ENCODE measurements at places on chromosomes 3 and 15.

DNA sequence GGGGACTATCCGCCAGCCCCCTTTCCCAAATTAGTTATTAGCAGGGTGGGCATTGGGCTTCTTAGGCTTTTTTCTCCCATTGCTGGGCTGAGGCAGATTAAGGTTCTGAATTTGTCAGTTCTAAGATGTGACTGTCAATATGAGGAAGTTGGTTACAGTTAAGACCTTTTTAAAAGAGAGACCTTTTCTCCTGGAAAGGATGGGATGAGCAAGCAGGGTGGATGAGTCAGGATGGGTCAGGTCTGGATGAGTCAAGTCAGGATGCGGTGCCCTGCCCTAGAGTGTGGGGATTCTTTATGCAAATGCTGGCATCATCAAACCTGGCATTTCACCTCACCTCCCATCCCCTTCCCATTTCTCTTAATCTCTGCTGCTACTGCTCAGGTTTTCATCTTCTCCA lies 1.9 kb downstream of the AEN start:
- DNase-seq = no peak

- no peak for DNase-seq
Measured at GRCh38 chr15:83174891-83175290, 32.7 kb downstream of the HDGFL3 start.

- DNase-seq = no peak
Measured at GRCh38 chr3:52432225-52432624, 12.7 kb downstream of the SEMA3G start.

DNA sequence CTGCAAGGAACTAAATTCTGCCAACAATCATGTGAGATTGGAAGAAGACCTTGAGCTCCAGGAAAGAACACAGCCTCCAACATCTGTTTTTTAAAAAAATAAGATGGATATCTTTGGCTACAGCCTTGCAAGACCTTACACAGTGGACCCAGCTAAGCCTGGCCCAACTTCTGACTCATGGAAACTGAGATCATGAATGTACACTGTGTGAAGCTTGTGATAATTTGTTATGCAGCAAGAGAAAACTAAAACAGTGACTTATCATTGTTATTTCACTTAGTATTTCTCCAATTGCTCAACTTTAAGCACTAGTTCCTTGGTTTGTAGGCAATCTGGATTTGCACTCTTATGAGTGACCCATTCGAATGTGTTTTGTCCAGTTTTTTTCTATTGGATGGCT lies 29.3 kb downstream of the SHQ1 start:
- peak; percentile 25 for DNase-seq

DNA sequence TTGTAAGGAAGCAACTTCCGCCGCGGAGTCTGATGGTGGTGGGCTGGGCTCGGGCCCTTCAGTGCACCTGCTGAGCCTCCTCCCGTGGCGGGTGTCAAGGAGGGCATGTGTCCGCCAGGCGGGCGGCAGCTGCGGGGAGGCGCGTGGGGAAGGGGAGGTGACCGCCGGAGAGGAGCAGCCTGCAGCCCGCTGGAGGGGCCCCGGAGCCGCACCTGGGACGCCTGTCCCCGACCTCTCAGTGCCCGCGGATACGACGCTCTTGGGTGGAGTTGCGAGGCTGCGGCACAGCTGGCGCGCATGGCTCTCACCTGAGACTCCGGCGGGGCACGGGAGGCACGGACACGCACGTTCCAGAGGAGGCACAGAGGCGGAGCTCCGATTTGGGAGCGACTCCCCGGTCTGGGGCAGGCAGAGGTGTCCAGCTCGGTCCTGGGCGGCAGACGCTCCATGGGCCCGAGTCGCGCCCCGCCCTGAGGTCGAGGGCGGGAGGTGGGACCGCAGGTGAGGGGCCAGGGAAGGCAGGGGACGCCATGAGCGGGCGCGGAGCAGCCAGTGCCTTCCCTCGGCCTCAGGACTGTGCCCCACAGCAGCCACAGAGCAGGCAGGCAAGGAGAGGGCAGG lies 50.2 kb upstream of the PRR20G start:
- DNase-seq = no peak

GRCh38 chr15:49881866-49882265 lies 237.2 kb downstream of the ATP8B4 start:
- DNase-seq = no peak

GRCh38 chr15:31197497-31198414 lies 96.2 kb upstream of the TRPM1 start:
- peak; percentile 60 for DNase-seq

DNA sequence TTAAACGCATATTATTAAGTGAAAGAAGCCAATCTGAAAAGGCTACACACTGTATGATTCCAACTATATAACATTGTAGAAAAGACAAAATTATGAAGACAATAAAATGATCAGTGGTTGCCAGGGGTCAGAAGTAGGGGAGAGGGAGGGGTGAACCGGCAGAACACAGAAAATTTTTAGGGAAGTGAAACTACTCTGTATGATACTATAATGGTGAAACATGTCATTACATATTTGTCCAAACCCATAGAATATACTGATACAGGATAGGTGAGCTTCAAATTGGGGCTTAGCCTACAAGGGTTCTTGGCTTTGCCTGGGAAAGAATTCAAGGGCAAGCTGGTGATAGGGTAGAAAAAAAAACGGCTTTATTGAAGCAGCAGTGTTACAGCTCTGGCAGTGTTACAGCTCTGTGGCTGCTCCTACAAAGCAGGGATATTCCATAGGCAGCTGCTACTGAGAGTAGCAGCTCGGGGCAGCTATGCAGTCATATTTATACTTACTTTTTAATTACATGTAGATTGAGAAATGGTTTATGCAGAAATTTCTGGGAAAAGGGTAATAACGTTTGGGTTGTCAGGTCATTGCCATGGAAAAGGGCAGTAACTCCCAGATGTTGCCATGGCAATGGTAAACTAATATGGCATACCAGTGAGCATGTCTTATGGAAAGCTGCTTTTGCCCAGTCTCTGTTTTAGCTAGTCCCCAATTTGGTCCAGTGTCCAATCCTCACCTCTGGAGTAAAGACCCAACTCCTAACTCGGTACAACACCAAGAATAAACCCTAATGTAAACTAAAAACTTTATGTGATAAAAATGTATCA lies 125.1 kb upstream of the SLC25A36 start:
- peak; percentile 17 for DNase-seq

DNA sequence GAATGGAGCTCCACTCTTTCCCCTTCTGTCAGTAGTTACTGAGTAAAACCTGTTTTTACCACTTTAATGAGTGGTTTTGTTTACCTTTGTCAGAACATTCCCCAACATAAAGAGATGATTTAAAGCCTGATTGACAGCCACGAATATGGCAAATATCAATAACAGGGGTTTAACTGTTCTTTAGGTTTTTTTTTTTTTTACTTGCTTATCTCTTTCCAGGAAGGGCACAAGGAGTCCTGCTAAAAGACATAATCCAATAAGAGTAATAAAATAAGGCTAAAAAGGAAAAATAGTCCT lies 11.5 kb upstream of the UBE2Q2 start:
- no peak for DNase-seq

GRCh38 chr3:7205962-7206361 lies 345.0 kb downstream of the GRM7 start:
- DNase-seq = peak; percentile 3

- no peak for DNase-seq
Measured at GRCh38 chr3:61841111-61841845, 279.9 kb downstream of the PTPRG start.

DNA sequence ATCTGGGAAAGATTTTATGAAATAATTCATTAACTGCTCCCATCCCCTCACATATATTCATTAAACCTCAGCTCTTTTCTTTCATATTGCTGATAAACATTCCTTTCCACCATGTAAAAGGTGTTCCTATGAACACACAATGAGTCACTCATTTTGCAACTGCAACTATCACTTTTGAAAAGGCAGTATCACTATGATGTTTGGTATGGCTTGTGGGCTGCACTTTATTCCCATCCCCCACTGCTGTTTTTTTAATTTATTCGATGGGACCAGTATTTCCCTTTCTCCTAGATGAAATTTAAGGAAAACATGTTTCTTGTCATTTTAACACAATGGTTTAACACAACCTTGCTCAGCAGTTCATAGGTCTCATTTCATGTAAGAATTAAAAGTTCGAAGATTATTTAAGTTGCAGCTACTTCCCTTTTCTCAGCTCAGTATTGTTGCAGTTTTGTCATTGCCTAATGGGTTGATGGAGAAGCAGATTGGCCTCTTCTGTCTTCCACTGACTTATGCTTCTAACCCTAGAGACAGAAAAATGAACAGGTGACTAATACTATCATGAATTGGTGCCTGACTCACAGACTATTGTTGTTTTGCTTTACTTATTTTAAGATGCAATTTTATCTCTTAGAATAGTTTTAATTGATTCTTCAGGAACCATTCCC lies 280.3 kb downstream of the ZPLD1 start:
- DNase-seq = peak; percentile 26

DNA sequence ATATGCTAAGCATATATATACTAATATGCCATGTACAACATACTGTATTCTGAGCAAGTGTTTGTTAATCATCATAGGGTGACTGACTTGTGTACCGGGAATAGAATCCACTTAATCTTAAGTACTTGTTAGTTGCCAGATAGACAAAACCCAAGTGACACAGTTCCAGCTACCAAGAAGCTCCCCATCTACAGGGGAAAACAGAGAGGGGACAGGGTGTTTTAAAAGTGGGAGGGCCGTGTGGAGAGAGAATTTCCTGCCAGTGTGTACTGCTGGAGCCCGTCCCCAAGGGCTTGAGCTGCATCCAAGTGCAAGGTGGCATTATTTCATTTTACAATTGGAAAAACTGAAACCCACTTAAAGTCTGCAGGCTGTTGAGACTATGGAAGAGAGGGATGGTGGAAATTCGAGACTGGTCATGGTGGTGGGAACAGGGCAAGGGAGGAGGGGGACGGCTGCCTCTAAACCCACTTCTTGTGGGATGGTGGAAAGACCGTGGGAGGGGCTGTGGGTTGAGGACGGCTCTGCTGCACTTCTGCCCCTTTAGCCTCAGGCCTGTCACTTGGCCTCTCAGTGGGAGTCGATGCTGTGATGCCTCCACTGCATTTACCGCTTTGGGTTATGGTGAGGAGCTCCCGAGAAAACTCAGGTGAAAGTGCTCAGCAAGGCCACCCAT lies 310.6 kb upstream of the LRRFIP2 start:
- no peak for DNase-seq

- DNase-seq = no peak
Measured at GRCh38 chr3:142839831-142840230, 49.1 kb downstream of the PCOLCE2 start.

- DNase-seq = no peak
Measured at GRCh38 chr3:116905794-116906193, 196.2 kb downstream of the TUSC7 start.

- no peak for DNase-seq
Measured at GRCh38 chr3:117647435-117647834, 937.9 kb downstream of the TUSC7 start.

DNA sequence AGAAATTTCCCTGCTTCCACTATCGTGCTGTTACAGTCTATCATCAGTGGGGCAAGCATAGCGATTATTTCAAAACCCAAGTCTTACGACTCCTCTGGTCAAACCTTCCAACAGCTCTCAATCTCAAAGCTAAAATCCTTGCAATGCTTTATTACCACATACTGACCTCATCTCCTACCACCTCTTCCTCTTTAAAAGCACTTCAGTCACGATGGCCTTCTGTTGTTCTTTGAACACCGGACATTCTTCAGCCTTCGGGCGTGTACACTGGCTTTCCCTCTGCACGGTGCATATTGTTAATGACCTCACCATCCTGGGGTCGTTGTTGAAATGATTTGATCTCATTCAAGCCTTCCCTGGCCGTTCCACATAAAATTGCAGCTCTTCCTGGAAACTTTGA lies 31.1 kb downstream of the MAGEL2 start:
- no peak for DNase-seq

- no peak for DNase-seq
Measured at GRCh38 chr3:181457190-181457589, 254.5 kb upstream of the SOX2 start.

GRCh38 chr3:4729061-4729973 lies 236.2 kb downstream of the ITPR1 start:
- no peak for DNase-seq

- no peak for DNase-seq
Measured at GRCh38 chr3:159640225-159640624, 348.4 kb upstream of the IL12A start.
